ENCODE measurements at places on chromosomes 5 and 9. TPM values are rescaled to one million over a fixed set of nuclear protein-coding genes. Genes with fewer than 3 reads are reported as not detected.

The DDX4 gene
- total RNA-seq: not detected

The ALDH7A1 gene
- 40.9 TPM for total RNA-seq

The SPATA6L gene
- total RNA-seq: 0.28 TPM

The ANKRD31 gene
- under 0.01 TPM for total RNA-seq

The FAXDC2 gene
- total RNA-seq: 4.2 TPM

The SECISBP2 gene
- 19.7 TPM for total RNA-seq

The CCDC171 gene
- 2.5 TPM for total RNA-seq

The NIPBL gene
- 31.7 TPM for total RNA-seq

The CCNI2 gene
- total RNA-seq: not detected

The IQGAP2 gene
- 0.36 TPM for total RNA-seq

The SVEP1 gene
- total RNA-seq: 16.7 TPM

The BASP1 gene
- total RNA-seq: 70.5 TPM

The ARID3C gene
- not detected for total RNA-seq

The SLC1A1 gene
- total RNA-seq: 3.9 TPM

The ZFAND5 gene
- total RNA-seq: 35.8 TPM

The GNA14 gene
- total RNA-seq: under 0.01 TPM

The OLFM1 gene
- total RNA-seq: 0.36 TPM

The DEPDC1B gene
- total RNA-seq: 10.0 TPM

The TSLP gene
- 0.28 TPM for total RNA-seq

The STXBP1 gene
- total RNA-seq: 18.9 TPM

The PPP1R26 gene
- 3.8 TPM for total RNA-seq

The SGCD gene
- total RNA-seq: 10.6 TPM

The GLRA1 gene
- not detected for total RNA-seq

The NRG2 gene
- 0.18 TPM for total RNA-seq

The PCDHA9 gene
- total RNA-seq: under 0.01 TPM

The ADRB2 gene
- total RNA-seq: 3.4 TPM

The CNTNAP3 gene
- 1.1 TPM for total RNA-seq

The MTRR gene
- total RNA-seq: 30.6 TPM

The SPZ1 gene
- total RNA-seq: not detected

The DRD1 gene
- total RNA-seq: 0.18 TPM

The FOXD4L6 gene
- not detected for total RNA-seq

The PITX1 gene
- total RNA-seq: 10.3 TPM

The TMEM174 gene
- total RNA-seq: not detected

The F2RL1 gene
- total RNA-seq: 9.4 TPM
